ENCODE measurements at places on chromosomes 11 and 22.

- no peak for DNase-seq
Observed at GRCh38 chr11:103948187-103948763, 88.2 kb upstream of the DDI1 start.

GRCh38 chr11:133911171-133911570 is 45.6 kb downstream of the IGSF9B start:
- no peak for DNase-seq

DNA sequence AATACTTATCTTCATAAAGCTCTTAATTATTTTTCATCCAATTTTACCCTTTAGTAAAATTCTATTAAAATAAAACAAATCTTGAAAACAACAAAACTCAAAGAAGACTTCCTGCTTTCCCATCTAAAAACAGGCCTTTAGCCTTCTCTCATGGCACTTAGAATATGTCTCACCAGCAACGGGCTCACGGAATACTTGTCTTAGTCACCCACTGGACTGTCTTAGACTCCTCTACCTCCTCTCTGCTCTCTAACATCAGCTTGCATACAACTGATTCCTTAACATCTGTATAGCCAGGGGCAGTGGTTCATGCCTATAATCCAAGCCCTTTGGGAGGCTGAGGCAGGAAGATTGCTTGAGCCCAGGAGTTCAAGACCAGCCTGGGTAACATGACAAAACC is 13.7 kb downstream of the HPS5 start:
- DNase-seq = no peak

- DNase-seq = peak; percentile 64
Observed at GRCh38 chr11:61187505-61188130, 15.7 kb upstream of the PGA3 start.

DNA sequence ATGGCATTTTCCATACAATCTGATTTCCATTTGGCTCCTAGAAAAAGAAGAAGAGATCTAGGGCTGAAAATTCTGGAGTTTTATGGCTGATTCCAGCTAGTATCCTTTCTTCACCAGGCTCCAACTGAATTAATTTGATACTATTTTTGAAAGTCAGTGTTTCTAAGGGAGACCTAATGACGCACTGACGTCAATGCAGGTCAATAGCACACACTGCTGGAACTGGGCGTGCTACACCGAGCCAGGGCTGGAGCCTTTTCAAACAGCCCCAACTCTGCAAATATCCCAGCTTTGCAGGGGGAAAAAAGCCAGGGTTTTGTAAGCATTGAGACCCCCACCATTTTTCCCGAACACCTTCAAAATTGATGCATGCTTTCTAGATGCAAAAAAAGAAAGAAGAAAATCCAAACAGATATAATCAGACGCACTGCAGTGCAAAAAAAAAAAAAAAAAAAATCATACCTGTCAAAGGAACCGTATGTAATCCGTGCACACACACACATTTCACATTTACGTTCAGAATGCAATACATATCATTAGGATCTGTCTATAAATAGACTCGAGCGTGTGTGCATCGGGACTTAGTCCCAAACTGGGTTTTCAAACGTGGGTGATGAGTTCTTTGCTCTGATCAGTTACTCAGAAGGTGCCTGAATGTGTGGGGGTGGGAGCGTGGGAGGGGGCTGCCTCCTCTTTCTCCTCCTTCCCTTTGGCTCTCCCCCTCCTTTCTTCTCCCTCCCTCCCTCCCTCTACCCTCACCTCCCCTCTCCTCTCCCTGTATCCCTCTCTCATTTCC is 124.5 kb upstream of the HSD17B12 start:
- no peak for DNase-seq

GRCh38 chr11:35426351-35426750 is 7.0 kb upstream of the SLC1A2 start:
- no peak for DNase-seq

DNA sequence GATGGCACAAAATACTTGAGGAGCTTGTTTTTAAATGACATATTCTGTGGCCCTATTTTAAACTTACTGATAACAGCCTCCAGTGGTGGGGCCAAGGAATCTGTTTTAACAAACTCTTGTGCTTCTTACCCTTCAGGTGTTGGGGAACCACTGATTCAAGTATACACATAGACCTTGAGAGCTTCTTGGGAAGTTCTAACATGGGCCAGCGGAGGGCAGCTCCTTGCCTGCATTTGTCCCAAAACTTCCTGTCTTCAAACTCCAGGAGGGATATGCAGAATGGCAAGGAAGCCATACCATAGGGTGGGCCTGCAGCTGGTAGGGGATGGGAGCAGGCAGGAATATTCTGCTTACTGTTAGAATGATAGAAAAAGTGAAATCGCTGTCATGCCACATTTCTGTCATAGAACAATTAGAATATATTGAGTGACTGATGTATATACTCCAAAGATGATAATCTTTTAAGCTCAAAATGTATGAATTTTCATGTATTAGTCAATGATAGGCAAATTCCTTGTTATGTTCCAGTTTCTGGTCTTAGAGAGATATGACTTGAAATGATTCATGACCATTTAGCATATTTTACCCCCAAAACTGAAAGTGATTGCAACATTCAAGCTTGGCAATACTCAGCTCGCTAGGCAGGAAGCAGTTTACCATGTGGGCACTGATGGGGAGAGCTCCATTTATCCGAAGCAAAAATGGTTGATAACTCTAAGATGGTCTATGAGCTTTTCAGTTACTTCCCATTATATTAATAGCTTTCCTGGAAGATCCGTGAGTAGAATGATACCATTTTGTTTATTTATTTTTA is 9.2 kb downstream of the EXT2 start:
- no peak for DNase-seq

GRCh38 chr11:120209746-120210625 is 846 bp upstream of the OAF start:
- no peak for DNase-seq

DNA sequence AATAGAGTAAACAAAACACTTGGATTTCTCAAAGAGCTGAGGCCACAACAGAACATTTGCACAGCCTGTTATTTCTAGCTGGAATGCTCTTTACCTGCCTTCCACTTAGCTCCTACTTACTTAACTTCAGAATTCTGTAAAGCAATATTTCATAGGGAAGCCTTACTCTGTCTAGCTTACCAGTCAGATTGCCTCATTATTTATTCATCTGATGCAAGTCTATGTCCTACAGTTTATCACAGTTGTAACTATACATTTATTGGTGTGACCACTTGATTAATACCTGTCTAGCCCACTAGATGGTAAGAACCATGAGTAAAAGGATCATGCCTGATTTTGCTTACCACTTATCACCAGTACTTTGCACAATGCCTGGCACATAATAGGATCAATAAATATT is 56.1 kb upstream of the ME3 start:
- no peak for DNase-seq

DNA sequence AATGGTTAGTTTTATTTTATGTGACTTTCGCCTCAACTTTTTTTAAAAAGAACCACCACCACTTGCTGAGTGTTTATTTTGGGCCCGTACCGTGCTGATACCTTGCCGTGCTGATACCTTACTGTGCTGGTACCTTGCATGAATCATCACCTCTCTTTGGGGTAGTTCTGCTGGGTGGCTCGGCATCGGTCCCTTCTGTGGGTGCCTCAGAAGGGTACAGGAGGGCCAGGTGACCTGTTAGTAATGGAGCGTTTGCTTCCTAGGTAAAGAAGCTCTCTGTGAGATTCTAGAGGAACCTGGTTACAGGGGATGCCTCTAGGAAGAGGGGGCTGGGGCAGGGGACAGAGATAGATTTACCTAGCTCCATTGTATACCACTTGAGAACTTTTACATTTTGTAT is 17.1 kb downstream of the TOM1 start:
- no peak for DNase-seq

DNA sequence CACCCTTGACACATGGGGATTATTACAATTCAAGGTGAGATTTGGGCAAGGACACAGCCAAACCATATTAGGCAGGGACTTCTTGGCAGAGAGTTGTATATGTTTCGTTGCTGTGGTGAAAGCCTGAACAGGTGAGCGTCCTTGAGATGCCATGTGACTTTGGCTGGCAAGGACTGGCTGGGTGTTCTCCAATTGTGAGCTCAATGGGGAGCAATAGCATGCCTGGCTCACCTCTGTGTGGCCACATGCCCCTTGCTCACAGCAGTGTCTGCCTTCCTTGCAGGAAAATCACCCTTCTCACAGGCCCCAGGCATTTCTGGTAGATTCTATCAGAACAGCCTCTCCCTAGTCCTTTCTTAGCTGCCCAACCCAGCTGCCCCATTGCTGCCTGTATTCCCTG is 105.5 kb downstream of the PARVA start:
- DNase-seq = no peak

GRCh38 chr11:66268952-66269905 is 790 bp downstream of the RAB1B start:
- DNase-seq = no peak

- no peak for DNase-seq
Observed at GRCh38 chr22:22720201-22720723, 75.8 kb downstream of the GGTLC2 start.

DNA sequence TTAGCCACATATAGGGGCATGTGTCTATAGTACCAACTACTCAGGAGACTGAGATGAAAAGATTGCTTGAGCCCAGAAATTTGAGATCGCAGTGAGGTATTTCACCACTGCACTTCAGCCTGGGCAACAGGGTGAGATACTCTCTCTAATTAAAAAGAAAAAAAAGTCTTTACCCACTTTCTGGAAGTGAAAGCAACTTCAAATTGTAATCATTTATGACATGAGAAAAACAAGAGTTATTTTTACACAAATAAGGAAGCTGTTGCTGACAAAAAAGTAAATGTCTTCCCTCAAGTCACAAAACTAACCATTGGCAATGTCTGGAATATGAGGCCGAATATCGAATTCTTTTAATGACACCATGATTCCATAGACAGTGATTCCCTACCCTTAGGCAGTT is 71.4 kb downstream of the GLYATL1 start:
- no peak for DNase-seq

GRCh38 chr11:60528934-60529333 is 13.7 kb downstream of the MS4A13 start:
- DNase-seq = no peak
